ENCODE measurements at places on chromosomes 13 and 19.

GRCh38 chr13:34031610-34032009, 213.7 kb downstream of the RFC3 start:
- no peak for DNase-seq

DNA sequence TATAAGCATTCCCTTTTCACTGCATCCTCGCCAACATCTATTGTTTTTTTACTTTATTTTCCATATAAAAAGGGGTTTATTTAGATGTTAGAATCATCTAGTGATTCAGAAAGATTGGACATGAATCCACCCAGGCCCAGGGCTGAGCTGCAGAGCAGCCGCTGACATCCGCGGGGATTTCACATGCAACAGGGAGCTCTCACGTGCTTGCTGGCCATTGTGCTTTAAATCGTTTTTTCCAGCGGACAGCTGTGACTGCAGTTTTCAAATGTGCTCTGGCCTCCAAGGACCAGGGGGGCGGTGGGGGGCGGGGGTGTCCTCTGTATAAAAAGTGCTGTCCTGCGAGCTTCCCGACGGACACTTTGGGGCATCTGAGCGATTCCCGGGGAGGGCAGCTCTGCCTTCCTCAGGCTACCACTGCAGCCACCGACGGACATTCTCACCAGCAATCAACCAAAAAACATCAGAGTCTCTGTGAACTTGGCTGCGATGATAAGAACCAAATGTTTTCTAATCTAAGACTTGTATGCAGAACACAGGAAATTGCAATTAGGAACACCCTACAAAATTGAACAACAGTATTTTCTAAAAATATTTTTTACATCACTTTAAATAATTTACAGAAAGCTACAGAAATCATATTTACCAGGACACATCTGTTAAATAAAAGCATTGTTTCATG, 12.6 kb downstream of the RB1 start:
- DNase-seq = no peak

- DNase-seq = no peak
Observed at GRCh38 chr13:105333416-105333815, 1202.0 kb downstream of the EFNB2 start.

GRCh38 chr13:81929988-81930387, 1589.1 kb upstream of the SPRY2 start:
- peak; percentile 3 for DNase-seq

DNA sequence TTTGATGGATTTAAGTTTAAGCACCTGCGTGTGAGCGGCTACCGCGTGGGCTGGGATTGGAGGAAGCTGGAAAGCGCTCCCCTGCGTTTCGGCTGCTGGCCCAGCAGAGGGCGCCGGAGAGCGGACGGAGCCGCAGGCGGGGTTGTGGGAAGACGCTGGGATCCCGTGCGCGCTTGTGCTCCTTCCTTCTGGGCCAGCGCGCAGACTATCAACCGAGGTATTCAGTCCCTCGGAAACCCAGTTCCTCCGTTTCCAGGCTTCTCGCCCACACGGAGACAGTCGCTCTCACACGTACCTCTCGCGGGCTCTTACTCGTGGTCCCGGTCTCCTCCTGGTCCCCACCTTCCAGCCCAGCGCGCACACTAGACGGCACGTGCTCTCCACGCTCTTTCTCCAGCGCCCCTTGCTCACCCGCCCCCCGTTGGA, 28.8 kb downstream of the EPN1 start:
- no peak for DNase-seq

GRCh38 chr13:43545317-43545874, 241.4 kb downstream of the ENOX1 start:
- DNase-seq = no peak

GRCh38 chr13:42970824-42971690, 21.0 kb downstream of the EPSTI1 start:
- DNase-seq = peak; percentile 35

DNA sequence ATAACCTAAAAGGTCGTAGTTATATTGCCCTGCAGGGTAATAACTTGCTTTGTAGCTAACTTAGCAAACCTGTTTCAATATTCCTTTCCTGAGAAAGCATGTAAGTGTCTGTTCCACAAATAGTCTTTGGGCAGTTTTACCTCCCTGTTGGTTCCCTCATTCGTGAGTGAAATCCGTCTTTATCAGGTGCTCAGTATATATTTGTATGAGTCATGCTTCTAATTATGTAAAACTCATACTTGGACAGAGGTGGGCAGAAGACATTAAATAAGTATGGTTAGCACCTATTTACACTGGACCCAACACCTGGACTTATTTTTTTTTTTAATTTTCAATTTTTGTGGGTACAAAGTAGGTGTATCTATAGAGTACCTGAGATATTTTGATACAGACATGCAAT, 44.9 kb upstream of the MEDAG start:
- DNase-seq = no peak

- no peak for DNase-seq
Observed at GRCh38 chr13:97408938-97409337, 25.0 kb upstream of the RAP2A start.

DNA sequence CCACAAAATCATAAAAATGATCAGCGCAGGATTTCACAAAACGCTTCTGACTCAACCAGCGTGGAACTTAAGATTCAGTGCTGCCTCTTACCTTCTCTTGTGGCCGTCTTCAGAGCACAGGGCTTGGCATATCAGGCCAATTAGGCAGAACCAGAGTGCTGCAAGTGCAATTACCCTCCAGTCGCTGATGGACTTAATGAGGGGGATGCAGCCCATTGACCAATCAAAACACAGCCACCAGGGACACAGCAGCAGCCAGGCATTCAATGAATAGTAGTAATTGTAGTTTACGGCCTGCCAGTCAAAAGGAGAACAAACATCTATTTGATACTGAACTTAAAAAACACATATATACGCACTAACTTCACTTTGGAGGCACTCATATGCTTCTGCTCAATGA, 38.2 kb downstream of the TMTC4 start:
- DNase-seq = no peak

DNA sequence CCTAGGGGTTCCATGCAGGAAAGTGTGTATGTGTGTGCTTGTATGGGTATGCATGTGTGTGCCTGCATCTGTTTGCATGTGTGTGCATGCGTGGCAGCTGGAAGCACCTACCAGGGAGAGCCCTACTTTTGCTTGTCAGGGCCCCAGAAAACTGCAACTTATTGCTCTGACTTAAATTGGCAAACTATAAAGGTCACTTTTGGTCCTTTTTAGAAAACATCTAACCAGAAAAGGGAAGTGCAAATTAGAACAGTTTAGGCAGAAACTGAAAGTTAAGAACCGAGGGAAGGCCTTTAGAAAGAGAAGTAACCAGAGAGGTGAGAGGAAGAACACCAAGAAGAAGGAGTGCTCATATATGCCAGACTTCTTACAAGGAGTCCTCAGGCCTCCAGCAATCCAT, 32.5 kb downstream of the DLEU7 start:
- DNase-seq = no peak

GRCh38 chr19:327291-328024, 17.1 kb downstream of the MIER2 start:
- no peak for DNase-seq

Data from mammary epithelial cell (primary cell).